ENCODE measurements at places on chromosomes 16 and 17.

DNA sequence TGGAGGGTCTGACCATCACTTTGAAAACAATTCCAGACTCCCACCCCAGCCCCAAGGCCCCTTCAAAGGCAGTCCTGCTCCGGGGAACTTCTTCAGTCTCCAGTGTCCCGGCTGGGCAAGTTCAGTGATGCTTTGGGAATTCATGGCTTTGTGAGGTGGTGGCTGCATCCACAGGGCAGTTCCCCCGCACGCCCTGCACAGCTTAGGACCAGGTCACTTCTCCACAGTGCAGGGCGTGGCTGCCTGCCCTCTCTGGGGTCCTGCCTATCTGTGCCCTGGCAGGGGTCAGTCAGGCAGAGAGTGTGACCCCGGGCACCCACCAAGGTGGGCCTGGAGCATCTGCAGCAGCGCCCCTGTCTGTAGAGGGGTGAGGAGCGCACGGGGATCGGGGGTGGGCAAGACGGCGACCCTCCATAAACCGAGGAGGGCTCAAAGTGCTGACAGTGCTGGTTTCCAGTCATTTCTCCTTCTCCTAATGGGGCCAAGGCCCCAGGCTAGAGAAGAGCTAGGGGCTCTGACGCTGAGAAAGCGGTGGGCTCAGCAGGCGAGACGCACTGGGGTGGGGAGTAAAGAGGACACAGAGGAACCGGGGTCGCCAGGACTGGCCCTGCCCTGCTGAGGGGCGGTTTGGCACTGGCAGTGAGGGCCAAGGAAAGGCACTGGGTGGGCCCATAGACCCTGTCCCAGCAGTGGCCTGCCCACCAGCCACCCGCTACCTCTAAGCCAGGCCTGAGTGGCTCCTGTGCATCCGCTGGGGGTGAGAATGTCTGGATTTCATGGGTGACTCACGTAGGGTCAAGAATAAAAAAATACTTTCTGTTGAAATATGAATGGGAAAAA is 4.2 kb upstream of the ARHGAP27 start:
- DNase-seq = no peak

DNA sequence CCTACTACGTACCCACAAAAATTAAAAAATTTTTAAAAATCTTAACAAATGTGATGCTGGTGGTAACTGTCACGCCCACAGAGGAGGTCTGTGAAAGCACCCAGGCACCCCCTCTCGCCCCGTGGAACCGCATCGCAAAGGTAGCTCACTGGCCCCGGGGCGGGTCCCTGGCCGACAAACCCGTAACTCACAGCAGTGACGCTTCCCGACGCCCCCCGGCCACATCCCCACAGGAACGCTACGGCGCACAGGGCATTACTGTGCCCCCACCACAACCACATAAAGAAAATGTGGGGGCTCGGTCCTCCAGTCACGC is 366 bp downstream of the ANKS3 start:
- DNase-seq = no peak

GRCh38 chr16:908526-909155 is 62.1 kb downstream of the LMF1 start:
- no peak for DNase-seq

DNA sequence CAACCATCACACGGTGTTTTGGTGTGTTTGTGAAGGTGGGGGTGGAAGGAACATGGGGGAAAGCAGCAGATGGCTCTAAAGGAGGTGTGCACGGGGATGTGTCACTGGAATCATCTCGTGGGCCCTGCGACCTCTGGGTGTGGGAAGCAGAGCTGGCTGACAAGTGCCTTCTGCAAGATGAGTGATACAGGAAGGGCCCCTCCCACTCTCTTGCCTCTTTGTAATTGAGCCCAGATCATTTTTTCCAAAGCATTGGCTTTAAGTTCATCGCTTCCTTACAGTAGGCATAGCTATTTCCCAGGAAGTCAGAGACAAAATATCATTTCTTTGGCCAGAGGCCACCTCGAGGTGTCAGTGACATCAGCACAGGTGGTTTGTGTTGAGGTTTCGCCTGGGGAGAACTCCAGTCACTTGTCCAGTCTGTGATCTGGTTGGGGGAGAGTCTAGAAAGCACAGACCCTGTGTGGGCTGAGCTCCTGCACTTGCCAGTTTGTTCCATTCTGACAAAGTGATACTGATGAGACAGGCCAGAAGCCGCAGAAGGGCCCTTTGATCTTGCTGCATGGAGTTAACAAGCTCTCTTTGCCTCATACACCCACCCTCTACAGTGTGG is 20.6 kb upstream of the SNTB2 start:
- no peak for DNase-seq

DNA sequence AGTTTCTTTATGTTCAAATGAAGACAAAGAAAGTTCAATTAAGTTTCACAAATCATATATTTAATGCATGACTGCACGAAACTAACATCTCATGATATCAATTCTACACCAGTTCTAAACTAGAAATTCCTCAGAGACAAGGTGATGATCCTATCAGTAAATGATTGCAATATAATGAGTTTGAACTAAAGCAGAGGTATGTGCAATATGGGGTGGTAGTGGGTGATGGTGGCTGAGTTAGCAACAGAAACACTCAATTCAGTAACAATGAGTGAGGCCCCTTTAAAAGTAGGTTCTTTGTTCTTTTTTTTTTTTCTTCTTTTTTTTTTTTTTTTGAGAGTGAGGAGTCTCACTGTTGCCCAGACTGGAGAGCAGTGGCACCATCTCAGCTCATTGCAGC is 1551.7 kb upstream of the GOT2 start:
- DNase-seq = no peak

DNA sequence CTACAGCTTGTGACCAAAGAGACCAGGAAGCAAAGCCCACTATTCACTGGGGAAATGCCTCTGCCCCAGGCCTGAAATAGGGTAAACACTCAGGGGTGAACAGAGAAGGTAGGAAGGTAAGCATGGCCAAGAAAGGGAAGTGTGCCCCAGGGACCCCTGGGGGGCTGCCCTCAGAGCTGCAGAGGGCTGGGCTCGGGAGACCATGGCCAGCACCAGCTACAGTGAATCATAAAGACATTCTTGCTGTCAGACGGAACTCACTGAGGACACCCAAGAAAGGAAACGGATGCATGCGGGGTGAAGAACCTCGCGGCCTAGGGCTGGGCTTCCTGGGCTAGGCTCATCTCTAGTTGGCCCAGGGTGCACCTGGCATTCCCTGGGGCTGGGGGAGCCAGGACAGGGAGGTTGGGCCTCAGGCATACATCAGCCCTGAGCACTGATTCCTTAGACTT is 9.6 kb downstream of the HIC1 start:
- DNase-seq = no peak

GRCh38 chr16:85975451-85975981 is 76.6 kb downstream of the IRF8 start:
- DNase-seq = no peak

DNA sequence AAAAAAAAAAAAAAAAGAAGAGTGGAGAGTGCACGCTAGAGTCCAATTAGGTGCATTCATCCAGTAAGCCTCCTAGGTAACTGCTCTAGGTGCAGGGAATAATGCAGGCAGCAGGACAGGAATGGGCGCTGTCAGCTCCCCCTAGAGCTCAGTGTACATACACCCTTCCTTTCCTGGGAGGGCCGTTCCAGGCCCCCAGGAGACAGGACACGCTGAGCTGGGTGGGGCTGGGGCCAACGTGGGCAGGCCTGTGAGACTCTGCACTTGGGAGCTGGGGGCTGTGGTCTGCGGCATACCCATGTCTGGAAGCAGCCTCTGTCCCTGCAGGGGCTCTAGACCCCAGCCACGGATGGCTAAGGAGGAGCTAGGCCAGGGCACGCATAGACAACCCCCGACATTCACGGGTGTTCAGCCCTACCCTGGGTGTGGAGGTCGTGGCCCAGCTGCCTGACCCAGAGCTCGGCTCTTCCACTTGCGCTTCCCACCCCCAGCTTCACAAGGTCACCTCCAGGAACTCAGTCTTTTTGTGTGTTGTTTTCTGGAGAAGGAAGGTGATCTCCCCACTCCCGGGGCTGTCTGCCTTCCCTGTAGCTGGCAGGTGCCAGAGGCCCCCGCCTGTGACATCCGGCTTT is 1.0 kb upstream of the ANTKMT start:
- DNase-seq = no peak
